DMS79 (cell line): ENCODE measurements at places on chromosomes 1 and 21.

DNA sequence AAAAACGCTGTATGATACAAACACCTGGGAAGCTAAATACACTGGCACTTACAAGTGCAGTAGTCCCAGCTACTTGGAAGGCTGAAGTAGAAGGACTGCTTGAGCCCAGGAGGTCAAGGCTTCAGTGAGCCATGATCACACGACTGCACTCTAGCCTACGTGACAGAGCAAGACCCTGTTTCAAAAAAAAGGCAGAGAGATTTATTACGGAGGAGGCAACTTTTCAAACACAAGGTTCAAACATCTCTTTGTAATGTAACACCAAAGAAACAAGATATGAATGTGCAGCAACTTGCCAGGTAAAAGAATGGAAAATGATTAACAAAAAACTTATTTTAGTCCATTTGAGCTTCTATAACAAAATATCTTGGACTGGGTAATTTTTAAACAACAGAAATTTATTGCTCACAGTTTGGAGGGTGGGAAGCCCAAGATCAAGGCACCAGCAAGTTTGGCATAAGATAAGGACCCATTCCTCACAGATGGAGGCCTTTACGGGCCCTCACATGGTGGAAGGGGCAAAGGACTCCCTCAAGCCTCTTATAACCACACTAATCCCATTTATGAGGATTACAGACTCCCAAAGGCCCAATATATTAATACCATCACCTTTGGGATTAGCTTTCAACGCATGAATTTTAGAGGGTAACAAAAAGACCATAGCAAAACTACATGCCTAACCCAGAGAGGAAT, 73.3 kb downstream of the EVI5 start:
- DNase-seq = no peak

- DNase-seq = no peak
These were observed 14.3 kb downstream of the ADAMTSL4 start for GRCh38 chr1:150563340-150564038.

DNA sequence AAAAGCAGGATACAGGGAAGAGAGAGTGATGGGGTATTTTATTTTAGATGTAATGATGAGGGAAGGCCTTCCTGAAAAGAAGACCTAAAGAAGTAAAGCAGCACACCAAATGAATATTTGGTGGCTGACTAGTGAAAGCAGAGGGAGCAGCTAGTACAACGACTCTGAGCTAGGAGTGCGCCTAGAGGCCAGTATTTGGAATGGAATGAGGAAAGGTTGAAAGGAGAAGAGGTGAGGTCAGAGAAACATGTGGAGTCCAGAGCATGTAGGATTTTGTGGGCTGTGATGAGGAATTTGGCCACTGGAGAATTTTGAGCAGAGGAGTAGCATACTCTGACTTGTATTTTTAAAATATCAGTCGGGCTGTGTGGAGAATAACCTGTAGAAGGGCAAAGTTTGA, 11.8 kb upstream of the RPL5 start:
- no peak for DNase-seq

- no peak for DNase-seq
These were observed 13.2 kb downstream of the RC3H1 start for GRCh38 chr1:174008979-174009378.

DNA sequence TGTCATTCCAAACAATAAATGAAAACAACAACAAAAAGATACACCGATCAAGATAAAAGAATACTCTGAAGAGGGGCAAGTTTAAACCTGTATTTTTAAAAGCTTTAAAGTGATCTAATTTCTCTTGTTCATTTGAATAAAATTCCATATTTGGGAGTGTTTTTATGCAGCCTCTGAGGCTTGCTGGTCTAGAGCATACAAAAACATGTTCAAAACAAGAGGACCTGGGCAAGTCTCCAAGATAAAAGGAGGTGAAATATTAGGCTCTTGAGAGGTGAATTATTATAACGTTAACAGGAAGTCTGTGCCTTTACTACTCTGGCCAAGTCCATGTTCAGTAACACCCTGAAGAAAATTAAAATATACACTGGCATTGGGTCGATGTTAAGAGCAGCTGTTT, 20.1 kb downstream of the URB1 start:
- peak; percentile 95 for DNase-seq

- DNase-seq = no peak
These were observed 12.9 kb downstream of the MTR start for GRCh38 chr1:236808005-236808404.

GRCh38 chr1:155005076-155006011, 2.7 kb downstream of the ZBTB7B start:
- DNase-seq = no peak

GRCh38 chr1:33265780-33266605, 9.7 kb downstream of the ZNF362 start:
- DNase-seq = no peak

- no peak for DNase-seq
These were observed 4.6 kb downstream of the AGTRAP start for GRCh38 chr1:11740258-11741192.

- DNase-seq = no peak
These were observed 61.0 kb downstream of the TOR3A start for GRCh38 chr1:179142889-179143299.
